HuH-7 (cell line): ENCODE measurements at places on chromosomes 1 and 21.

- DNase-seq = peak; percentile 56
These were observed 23.4 kb downstream of the CELF3 start for GRCh38 chr1:151693057-151693651.

GRCh38 chr1:40133839-40134238, 27.3 kb upstream of the RLF start:
- no peak for DNase-seq

DNA sequence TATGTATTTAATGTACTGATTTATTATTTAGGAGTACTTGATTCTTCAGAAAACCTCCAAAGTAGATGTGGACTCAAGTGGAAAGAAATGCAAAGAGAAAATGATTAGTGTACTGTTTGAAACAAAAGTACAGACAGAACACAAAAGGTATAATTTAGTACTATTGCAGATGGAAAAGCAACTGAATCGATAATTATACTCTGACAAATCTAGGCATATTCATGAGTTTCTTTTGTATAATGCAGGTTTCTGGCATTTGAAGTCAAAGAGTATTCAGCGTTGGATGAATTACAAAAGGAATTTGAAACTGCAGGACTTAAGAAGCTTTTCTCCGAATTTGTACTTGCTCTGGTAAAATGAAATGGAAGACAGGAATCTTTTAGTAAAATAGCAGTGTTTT, 12.5 kb downstream of the RWDD3 start:
- no peak for DNase-seq

DNA sequence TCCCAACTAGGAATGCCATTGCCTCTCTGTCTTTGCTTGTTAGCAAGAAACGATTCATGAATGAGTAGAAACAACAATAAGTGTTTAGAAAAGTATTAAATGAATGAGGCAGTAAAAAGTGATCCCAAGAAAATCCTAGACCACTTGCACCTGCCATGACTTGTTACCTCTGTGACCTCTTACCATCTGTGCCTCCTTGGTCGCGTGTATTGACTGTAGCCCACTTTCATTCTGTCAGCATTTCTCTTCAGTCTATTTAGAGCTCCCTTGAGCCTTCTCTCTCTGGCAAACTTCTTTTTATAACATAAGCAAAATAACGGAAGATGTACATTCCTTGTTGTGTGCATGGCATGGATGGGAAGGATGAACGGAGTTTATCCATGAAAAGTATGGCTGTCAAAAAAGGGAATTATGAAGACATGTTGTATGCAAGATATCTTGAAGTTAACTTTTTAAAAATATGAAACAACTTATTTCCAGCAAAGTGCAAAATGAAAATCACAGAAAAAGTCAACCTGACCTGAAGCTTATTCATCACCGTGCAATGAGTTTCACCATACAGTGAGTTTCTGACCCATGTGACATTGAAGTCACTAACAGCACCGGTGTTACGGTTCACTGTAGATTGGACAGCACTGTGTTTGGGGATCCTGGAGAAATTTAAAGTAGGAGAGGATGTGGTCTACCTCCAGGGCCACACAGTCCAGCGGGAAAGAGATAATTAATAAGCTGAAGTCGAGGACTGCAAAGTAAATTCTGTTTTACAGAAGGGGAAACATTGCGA, 47.7 kb downstream of the KCNK1 start:
- no peak for DNase-seq

DNA sequence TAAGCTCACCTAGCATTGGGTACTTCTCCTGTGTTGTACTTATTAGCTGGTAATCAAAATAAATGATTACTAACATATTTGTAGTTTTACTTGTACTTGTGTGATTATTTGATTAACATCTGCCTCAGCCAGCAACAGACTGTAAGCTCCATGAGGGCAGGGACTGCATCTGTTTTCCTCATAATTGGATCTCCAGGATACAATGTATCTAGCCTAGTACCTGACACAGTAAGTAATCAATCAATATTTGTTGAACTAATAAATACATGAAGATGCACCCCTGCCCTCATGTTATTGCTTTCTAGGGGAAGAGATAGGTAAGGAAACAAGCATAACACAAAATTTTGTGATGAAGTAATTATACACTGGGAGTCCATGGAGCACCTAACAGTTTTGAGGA, 101.5 kb downstream of the TENT5C start:
- DNase-seq = no peak

GRCh38 chr1:59752556-59753414, 62.0 kb upstream of the HOOK1 start:
- no peak for DNase-seq
